ENCODE measurements at places on chromosomes 6 and 20.

DNA sequence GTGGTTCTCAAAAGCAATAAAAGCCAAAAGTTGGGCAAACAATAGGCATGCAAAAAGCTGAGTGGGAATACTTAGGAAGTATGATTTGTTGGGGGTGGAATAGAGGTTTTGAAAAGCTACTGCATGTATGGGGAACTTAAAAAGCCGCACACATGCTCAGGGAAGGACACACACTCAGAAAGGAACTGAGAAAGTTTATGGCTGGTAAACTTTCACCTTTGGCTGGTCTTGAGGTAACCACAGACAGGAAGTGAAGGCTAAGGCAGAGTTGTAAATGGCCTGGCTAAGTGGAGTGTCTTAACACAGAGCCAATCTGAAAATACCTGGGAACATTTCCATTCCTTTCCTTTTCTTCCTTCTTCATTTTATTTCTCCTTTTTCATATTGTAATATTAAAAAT lies 134.5 kb upstream of the EXOC2 start:
- no peak for DNase-seq

DNA sequence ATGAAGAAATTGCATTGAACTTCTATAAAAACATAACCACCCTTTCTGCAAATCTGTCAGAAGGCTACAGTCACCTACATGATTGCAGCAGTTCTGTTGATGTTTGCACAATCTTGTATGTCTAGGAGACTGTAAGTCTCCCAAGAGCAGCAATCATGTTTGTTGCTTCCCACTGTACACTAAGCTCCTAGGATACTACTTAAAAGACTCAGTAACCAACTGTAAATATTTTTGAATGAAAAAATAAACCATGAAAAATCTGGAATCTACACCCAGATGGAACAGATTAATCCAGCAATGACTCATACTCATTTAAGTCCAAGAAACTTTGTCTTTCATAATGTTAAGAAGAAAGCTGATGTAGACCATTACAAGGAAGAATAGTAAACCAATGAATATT lies 168.5 kb upstream of the ATXN1 start:
- DNase-seq, result peak; percentile 100

- peak; percentile 97 for DNase-seq
Measured at GRCh38 chr6:36678488-36679042, at the start of gene CDKN1A. CDKN1A (plus strand) TSS chr6:36678714; CDS start chr6:36684102, 5,388 bp downstream.

DNA sequence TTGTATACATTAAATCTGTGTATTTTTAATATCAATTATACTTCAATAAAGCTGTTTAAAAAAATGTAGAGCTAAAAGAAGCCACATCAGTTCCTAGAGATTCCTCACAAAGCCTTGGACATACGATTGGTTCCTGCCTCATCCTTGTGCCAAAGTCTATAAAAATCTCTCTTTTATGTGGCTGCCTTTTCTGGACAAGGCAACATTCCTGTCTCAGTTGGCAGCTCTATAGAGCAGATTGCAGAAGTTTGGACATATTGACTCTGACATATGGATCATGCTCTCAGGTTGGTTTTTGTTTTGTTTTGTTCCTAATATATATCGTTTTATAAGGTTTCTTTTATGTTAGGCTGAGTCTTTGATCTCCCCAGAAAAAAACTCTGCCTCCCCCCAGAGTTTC lies 148.9 kb downstream of the MAFB start:
- no peak for DNase-seq

DNA sequence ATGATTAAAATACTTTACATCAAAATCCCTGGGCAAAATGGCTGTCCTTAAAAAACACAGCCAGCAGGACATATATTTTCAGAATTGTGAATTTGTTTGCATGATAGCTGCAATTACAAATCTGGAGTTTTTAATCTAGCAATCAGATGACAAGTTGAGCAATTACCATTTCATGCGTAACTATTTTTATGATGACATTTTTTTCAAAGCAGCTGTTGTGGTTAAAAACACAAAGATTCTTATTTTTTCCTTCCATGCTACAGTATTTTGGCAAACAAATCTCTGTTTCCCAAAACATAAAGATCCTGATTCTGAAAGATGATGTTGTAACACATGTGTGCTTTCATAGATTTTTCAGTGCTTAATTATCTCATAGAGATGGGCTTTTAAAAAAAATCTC lies 90.2 kb downstream of the PHACTR1 start:
- DNase-seq, result peak; percentile 84

DNA sequence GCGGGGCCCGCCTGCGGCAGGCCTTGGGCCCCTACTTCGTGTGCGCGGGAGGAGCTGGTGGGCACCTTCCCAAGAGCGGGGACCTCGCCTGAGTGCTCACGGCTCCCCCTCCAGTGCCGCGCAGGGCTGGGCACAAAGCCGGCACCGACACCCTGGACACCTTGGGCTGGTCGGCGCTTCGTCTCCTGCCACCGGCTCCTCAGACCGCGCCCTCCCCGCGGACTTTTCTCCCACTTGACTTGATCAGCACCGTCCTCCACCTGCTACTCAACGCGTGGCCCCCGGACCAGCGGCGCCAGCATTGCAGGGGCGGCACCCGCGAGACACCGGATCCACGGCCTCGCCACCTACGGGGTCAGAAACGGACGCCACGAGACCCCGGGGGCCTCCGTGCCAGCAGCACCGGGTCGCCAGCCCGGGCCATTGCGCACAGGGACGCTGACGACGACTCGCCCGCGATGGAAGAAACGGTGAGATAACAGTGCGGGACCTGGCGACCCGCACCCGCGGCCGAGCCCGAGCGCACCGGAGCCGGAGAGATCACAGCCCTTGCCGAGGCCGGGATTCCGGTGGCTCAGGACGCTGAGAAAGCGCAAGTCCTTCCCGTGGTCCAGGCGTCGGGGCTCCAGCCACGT lies 154.2 kb downstream of the DLL1 start:
- no peak for DNase-seq

DNA sequence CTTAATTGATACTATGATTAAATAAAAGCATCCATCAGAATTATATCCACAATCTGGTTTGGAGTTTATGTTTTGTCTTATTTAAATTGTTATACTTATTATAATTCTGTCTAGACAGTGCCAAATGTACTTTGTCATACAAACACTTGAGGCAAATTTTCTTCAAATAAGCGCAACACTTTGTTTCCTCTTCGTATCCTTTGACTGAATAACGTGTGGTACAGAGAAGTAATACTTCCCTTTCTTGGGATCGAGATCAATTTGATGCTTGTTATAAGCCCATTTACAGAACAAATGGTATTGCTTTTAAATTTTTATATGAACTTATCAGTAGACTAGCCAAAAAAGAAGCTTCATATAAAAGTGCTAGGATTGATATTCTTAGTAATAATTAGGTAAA lies 111.0 kb downstream of the ATG5 start:
- no peak for DNase-seq

- no peak for DNase-seq
Measured at GRCh38 chr6:163249651-163250101, 164.8 kb upstream of the QKI start.

- no peak for DNase-seq
Measured at GRCh38 chr6:162887981-162888689, 160.4 kb downstream of the PACRG start.

DNA sequence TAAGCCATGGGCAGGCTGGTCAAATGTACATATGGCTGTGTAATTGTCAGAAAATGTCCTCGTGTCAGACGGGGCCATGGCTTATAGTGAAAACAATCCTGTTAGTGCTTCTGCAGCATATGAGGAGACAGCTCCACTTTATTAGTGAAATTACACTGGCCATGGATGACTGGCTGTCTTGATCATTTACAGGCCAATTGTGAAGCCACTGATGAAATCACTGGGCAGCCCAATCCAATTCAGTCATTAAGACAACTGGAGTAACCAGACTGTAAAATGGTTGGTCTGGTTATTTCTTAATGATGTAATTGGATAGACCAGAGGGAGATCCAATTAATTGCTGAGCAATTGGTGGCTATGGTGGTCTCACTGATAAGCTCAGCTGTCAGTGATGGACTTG lies 749.5 kb downstream of the KIF16B start:
- DNase-seq, result no peak

DNA sequence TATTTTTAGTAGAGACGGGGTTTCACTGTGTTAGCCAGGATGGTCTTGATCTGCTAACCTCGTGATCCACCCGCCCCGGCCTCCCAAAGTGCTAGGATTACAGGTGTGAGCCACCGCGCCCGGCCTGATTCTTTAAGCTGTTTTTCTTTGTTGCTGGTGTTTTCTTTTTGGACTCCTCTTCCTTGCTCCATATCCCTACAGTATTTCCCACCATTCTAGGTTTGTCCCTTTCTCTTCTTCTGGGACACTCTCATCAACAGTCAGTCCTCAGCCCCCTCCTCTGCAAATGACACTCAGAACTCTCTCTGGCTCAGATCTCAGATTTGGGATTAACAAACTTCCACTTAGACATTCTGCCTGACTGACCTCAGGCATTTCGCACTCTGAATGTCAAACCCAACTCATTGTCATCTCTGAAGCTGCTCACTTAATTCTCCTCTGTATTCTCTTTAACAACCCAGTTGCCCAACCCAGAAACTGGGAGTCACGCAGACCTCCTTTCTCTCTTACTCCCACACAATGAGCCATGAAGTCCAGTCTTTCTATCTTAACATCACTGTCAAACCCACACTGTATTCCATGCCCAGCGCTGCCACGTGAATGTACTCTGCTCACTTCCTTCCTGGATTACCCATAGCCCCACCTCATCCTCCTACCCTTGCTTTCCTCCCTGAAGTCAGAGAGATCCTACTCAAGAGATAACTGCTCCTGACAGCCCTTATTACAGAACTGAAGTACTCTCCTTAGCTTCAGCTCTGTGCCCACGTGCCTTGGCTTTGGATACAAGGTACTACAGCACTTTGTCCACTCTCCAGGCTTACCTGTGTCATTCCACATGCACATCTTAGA lies 2.6 kb downstream of the MPIG6B start:
- no peak for DNase-seq

DNA sequence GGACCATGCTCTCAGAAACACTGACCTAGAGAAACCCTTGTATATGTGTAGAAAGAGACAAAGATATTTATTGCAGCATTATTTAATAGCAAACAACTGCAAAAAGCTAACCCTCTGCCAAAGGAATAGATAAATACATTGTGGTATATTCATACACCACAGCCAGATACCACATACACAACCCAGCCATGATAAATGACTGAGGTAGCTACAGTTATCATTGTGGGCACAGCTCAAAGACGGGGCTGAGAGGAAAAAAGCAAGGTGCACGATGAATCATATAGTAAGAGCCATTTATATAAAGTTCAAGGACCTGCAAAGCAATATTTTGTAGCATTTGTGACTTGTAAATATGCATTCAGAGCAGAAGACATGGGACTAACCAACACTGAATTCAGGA lies 30.8 kb downstream of the RSPO4 start:
- DNase-seq, result no peak

GRCh38 chr20:24102749-24103333 lies 114.3 kb upstream of the GGTLC1 start:
- DNase-seq, result no peak

DNA sequence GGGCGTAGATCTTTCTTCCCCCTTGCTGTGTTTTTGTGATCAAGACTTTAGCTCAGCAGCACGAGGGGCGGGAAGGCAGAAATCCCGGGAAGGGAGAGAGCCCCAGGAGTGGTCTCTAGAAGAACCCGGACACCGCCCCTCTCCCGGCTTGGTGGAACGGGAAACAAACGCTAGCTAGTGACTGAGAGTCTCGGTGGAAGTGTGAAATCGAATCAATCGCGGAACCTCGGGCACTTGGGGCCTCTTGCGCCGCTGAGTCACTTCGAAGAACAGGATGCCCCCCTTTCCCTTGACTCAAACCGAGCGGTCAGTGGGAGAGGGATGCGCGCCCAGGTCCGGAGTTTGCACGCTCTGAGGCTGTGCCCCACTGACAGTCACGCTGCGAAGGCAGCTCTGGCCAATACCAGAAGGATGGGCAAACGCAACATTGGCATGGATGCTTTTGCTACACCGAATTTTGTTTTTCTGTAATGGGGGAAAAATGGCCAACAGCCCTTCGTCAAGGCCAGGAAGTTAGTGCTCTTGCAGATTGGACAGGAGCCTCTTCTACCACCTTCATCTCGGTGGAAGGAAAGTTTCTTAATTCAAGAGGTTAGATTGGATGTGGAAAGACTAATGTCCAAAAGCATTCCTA lies 1.6 kb upstream of the OLIG3 start:
- no peak for DNase-seq

DNA sequence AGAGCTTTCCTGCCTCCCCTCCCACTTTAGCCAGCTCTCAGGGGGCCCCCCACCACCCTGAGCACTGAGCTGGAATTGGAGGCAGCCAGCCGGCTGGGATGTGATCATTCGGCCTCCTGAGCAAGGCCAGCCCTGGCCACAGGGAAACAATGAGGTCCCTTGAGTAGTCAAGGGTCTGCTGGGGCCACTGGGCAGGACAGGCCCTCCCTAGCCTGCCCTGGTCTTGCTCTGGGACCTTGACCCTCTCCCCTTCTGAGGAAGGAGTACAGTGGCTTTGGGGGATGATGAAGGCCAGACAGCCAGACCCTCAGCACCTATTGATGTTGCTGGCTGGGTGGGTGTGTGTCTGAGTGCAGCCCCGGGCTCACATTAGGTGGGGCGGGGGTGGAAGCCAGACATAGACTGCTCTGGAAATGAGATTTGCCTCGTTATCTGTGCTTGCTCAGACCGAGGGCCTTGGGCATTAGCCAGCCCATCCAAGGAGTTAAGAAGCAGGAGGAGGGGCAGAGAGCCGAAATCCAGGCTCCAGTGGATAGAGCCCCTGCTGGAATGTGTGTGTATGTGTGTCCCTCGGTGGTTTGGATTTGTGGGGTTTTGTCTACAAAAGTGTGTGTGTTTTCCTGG lies 21.3 kb downstream of the CD40 start:
- DNase-seq, result no peak

GRCh38 chr6:13402711-13403110 lies 74.4 kb upstream of the TBC1D7 start:
- DNase-seq, result no peak

GRCh38 chr6:138500045-138500665 lies 861 bp upstream of the NHSL1 start:
- no peak for DNase-seq

GRCh38 chr6:42140032-42140431 lies 2.4 kb downstream of the C6orf132 start:
- DNase-seq, result peak; percentile 40

- no peak for DNase-seq
Measured at GRCh38 chr20:6680441-6680840, 87.0 kb upstream of the BMP2 start.
